ENCODE measurements at places on chromosomes 7 and 10.

- DNase-seq, result no peak
These were observed 243.5 kb upstream of the ZNF32 start for GRCh38 chr10:43892062-43892770.

DNA sequence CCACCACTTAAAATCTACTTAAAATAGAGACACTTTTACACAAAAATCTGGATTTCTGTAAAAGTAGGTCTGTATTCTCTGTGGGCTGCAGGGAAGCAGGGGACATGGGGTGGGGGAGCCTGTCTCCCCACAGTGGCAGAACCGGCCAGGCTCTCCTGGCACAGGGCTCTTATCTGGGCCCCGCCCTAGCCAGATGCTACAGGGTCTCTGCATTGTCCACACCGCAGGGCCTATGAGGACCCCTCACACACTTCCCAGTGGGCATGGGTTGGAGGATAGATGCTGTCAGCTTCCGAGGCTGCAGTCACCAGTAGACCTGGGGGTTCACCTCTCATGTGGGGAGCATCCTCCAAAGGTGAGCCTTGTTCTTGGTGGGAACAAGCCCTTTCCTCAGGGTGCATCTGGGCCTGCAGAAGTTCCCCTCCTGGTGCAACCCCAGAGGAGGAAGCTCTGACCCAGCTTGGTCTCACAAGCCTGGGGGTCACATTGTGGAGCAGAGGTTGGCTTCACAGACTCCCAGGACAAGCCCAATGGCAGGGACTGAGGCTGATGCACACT is 15.4 kb upstream of the MYL7 start:
- DNase-seq, result no peak

DNA sequence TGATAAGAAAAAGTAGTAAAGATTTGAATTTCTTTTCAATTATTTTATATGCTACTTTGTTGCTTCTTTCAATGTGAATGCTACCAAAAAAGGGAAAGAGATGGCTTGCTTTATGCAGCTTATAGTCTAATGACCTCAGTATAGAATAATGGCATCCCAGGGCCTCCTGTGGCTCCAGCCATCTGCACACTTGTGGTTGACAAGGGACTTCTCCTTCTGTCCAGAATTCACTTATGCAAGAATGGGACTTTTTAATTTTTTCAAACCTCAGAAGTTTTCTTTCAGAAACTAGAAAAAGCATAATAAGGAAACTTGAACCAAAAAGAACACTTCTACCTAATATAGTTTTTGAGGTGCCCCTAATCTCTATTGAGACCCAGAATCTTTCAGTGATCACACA is 310.9 kb downstream of the CTNNA3 start:
- DNase-seq, result no peak

DNA sequence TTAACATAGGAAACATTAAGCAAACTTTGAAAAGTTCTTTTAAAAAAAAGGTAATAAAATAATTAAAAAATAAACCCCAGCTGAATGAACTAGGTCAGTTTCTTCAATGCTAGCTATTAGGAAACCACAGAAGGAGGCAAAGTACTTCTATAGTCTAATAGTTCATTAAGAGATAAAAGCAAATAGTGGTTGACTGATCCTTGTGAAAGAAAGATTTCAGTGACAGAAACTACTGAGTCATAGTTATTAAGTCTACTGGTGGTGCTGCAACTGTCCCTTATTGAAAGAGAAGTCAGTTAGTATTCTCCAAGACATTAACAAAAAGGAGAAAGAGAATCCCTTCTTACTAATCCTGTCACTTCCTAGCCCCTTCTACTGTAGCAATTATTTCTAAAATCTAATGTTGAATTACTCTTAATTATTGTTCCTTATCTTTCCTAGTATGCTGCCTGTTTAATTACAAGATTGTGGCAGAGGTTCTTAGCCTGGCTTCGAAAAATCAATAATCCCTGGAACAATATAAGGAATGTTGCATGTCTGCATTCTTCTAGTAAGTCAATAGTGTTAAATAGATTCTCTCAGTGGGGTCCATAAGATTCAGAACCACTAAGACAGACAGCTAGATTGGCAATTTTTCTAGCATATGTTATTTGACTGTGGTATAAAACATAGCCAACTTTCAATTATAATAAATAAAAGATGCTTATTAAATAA is 18.2 kb downstream of the TCTN3 start:
- no peak for DNase-seq

- no peak for DNase-seq
These were observed 222.0 kb downstream of the LRRN3 start for GRCh38 chr7:111312966-111313365.

DNA sequence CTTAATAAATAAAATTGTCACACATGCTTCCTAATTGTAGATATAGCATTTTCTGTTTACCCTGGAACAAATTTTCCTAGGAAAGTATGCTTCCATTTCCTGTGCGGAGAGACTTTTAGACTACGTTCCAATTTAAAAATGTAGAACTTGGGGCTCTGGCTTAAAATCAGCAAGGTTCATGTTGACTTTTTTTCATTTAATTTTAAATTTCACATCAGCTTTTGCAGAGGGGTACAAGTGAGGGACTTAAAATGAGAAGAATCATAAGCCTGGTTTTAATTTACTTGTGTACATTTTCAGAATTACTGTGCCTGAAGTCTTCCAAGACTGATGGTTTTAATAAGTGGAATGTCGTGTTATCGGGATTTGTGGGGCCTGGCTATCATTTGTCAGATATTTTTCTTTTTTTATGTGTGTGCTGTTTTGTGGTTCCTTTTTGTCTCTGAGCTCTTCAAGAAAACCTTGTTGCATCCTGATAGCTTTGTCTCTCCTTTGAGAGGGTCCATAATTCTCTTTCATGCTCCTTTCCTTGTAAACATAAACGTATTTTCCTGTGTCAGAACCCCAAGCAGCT is 8.8 kb upstream of the ATRNL1 start:
- no peak for DNase-seq

- no peak for DNase-seq
These were observed 126.4 kb downstream of the PAXIP1 start for GRCh38 chr7:154876516-154876915.

DNA sequence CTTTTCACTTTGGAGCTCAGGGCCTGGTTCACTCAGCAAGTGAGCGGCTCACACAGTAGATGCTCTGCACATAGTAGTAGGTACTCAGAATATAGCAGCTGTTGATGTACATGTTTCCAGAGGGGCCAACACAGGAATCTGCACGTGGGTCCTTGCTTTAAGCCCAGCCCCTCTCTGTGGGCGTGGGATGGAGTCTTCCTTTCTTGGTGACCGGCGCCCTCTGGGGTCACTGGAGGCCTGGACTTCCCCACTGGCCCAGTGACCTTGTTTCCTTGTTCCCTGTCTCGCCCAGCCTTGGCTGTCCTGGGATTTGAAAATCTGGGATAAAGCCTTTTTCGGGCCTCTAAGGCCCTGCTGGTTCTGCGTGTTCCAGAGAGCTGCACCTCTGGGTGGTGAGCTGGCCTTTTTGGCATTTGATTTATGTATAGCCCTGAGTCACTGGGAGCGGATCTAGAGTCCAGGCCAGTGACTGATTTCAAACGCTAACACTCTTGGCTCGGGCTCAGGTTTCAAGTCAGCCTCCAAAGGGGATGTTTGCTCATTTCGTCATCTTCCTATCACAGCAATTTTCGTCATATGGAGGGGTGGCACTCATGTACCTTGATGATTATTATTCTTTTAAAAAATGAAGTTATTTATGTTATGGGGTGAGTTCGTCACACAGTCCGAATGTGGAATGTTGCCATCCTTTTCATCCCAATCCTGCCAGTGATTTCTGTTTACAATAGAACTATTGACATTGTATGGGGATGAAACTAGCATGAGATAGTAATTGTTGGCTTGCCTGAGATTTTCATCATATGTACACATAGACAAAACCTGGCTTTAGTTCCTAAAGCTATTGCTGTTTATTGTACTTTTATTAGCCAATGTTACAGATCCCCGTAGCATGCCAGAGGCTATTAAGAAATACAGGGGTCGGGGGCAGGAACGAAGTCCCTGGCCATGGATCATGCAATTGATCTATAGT is 65.5 kb downstream of the CUX1 start:
- DNase-seq, result no peak

DNA sequence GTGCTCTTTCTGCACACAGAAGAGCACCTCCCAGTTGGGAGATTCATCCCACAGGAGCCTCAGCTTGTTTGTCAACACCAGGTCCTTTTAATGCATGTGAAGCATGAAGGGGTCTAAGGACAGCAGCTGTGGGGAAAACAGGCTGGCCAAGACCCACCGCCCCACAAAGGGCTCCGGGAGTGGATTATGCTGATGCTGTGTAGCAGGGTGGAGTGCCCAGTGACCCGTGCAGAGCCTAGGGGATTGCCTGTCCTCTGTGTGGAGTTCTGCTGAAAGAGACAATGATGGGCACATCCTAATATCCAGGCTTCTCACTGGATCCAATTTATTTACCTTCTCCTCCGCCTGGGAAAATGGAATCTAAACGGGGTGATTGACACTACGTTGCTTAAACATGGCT is 74.0 kb downstream of the PIP4K2A start:
- no peak for DNase-seq

GRCh38 chr10:74575191-74575720 is 251.1 kb upstream of the KAT6B start:
- no peak for DNase-seq

DNA sequence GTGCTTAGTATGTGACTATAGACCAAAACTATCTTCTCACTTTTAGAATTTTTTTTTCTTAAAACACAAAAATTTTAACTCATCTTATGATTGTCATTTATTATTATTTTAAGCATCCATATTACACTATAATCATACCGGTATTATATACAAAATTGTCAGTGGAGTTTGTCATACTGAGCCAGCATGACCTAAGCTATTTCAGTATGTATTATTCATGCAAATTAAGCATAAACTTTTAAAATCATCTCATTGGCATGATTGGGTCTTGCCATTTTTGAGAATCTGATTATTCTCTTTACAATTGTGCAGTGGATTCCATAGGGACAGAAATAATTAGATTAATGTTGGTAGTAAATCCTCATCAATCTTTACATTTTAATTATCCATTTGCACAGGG is 46.2 kb upstream of the STMP1 start:
- DNase-seq, result no peak

- no peak for DNase-seq
These were observed 95.9 kb downstream of the FANK1 start for GRCh38 chr10:125992254-125992653.

GRCh38 chr10:61052469-61053205 is 108.7 kb upstream of the RHOBTB1 start:
- no peak for DNase-seq

DNA sequence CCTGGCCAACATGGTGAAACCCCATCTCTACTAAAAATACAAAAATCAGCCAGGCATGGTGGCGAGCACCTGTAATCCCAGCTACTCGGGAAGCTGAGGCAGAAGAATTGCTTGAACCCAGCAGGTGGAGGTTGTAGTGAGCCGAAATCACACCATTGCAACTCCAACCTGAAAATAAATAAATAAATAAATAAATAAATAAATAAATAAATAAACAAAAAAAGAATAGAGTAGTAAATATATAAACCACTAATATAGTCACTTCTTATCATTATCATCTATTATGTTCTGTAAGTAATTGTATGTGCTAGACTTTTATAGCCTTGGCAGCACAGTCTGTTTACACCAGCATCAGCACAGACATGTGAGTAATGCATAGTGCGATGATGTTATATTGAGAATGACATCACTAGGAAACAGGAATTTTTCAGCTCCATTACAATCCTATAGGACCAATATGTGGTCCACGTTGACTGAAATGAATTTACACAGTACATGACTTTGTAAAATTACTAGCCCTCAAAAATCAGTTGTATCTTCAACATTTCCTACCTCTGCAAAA is 385.4 kb upstream of the ANKRD30A start:
- no peak for DNase-seq

- DNase-seq, result no peak
These were observed 7.5 kb downstream of the ZNF282 start for GRCh38 chr7:149202831-149203231.

DNA sequence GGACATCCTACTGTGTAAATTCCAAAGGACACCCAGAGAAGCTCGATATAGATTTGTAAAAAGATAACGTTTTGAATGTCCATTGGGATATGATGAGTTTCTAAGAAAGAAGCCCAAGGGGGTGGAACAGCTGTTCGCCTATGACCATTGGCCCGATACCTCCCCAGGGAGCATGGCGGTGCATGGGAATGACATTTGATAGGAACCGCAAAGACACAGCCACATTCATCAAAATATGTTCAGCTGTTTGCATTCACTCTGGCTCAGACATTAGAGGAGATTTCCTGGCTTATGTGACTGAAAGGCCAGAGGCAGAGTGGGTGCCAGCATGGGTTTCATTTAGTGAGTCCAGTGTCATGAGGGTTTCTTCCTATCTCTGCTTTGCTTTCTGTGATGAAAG is 56.0 kb upstream of the BAIAP2L1 start:
- DNase-seq, result no peak

GRCh38 chr7:23043441-23043840 is 29.5 kb upstream of the HYCC1 start:
- DNase-seq, result no peak

GRCh38 chr10:67618116-67618515 is 77.9 kb downstream of the CTNNA3 start:
- no peak for DNase-seq

- no peak for DNase-seq
These were observed 224.1 kb downstream of the SLC25A13 start for GRCh38 chr7:96097835-96098234.

GRCh38 chr7:113338071-113338696 is 219.8 kb upstream of the SMIM30 start:
- DNase-seq, result no peak

DNA sequence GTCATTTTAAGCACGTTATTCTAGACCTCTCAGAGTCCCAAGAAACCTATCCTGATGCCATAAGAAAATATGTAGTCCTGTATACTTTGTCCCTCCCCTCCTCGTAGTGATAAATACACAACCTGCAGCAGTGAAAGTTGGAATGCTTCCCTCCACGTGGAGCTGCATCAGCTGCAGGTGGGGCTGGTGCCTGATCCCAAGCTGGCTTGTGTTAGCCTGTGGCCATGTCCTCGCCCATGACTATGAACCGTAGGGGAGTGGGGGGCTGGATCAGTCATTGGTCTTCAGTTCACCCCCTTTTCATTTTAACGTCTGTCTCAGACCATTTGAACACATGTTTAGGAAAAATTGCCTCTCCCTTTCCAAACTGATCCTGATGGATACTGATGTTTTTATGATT is 171.4 kb upstream of the HABP2 start:
- DNase-seq, result no peak

GRCh38 chr7:27154901-27155815 is 1.3 kb downstream of the HOXA7 start:
- DNase-seq, result no peak

DNA sequence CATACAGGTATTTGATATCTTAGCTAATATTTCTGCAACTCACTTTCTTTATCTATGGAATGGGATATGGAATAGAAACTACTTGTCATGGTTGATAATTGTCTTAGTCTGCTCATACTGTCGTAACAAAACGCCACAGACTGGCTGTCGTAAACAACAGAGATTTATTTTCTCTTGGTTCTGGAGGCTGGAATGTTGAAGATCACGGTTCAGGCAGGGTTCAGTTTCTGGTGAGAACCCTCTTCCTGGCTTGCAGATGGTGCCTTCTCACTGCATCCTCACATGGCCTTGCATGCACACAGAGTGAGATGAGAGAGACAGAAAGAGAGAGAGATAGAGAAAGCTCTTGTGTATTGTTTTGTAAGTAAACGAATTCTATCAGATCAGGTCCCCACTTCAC is 332.7 kb upstream of the MAGI2 start:
- no peak for DNase-seq
